Natural killer cell (primary cell): ENCODE measurements at places on chromosomes 16 and 17. TPM values are rescaled to one million over a fixed set of nuclear protein-coding genes. Genes with fewer than 3 reads are reported as not detected.
A peak's percentile ranks its signal among the peaks of the same experiment; 100 is the strongest.

DNA sequence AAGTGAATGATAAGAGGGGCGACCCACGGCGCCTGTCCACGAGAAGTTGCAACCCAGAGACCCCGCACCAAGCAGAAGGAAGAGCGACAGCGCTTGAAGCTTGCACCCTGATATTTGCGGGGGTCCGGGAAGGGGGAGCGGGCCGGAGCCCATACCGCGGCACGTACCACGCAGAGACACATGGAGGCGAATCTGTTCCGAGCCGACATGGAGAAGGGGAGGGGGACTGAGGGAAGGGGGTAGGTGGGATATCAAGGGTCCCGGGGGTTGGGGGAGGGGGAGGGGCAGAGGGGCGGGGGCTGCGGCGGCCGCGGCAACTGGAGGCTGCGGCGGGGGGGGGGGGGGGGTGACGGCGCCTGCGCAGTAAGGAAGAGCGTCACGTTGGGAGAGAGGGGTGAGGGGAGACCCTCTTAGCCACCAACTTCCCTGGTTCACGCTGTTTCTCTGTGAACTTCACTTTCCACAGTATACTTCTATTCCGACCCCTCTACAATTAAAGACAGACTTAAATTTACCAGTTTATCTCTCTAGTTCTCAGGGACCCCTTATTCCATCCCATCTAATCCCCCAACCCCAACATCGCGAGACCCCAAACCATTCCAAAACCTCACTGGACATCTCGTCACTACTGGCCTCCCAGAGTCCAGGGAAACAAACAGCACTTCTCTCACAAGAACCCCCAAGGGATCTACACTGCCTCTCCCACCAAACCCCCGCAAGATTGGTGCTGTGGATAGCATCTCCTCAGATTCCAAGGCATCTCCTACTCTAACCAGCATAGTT lies 8.0 kb downstream of the DLG4 start:
- DNase-seq, result no peak
- H3K4me3 ChIP-seq, result no peak overlapping the region
- no peaks in the 10 kb centered on the region for H3K27me3 ChIP-seq

- H3K4me3 ChIP-seq, result peak within 1 kb of the TSS; percentile 81
- no peaks in the 10 kb centered on the region for H3K27me3 ChIP-seq
- DNase-seq, result peak; percentile 91
- peak within 1 kb of the TSS; percentile 98 for H3K27ac ChIP-seq
Observed at GRCh38 chr17:76737676-76738467, at the start of gene MFSD11. Gene MFSD11, plus strand, starts transcription at chr17:76738119. Its CDS starts 234 bp downstream, at chr17:76738353.

DNA sequence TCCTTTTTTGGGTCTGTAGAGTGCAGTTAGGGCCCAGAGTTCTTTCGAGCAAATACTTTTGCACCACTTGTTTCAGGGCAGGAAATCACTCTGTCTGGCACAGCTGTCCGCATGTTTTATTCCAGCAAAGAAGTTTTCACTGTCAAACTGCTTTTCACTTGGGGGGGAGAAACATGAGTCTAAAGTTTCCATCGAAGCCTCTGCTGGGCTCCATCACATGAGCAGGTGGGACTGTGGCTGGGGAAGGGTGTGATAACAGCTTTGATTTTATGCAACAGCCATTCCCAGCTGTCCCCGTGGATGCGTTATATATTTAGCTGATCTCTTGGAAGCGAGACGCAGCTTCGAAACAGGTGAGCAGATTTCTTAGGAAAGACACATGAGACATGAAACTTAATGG lies 288.6 kb downstream of the SNX29 start:
- no peak for DNase-seq
- no peaks in the 10 kb centered on the region for H3K27me3 ChIP-seq
- H3K36me3 ChIP-seq, result no peaks in the 10 kb centered on the region
- no peak overlapping the region for H3K4me3 ChIP-seq

GRCh38 chr17:39674702-39675389 lies 6.6 kb downstream of the PNMT start:
- H3K27me3 ChIP-seq, result peaks cover 3% of the 10 kb centered on the region
- H3K36me3 ChIP-seq, result no peaks in the 10 kb centered on the region

DNA sequence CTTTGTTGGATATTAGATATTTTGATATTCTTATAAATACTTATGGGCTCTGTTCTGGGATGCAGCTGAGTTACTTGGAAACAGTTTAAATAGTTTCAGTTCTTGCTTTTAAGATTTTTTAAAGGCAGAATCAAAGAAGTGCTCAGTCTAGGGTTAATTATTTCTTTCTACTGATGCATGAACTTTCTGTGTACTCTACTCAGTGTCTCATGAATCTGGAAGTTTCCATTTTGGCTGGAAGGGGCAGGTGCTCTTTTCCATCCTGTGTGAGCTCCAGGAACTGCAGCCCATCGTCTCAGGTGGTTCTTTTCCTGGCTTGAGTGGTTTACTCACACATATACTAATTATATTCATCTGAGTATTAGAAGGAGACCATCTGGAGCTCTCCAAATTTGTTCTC lies 61.1 kb upstream of the CPHXL start:
- DNase-seq, result no peak
- no peak overlapping the region for H3K27ac ChIP-seq
- no peak overlapping the region for H3K4me3 ChIP-seq
- peaks cover 3% of the 10 kb centered on the region for H3K27me3 ChIP-seq
- H3K36me3 ChIP-seq, result no peaks in the 10 kb centered on the region

GRCh38 chr17:34725008-34725407 lies 145.6 kb downstream of the TMEM132E start:
- H3K27me3 ChIP-seq, result no peaks in the 10 kb centered on the region
- DNase-seq, result no peak
- H3K27ac ChIP-seq, result no peak overlapping the region
- no peak overlapping the region for H3K4me3 ChIP-seq
- H3K36me3 ChIP-seq, result no peaks in the 10 kb centered on the region
- H3K4me1 ChIP-seq, result no peaks in the 10 kb centered on the region

DNA sequence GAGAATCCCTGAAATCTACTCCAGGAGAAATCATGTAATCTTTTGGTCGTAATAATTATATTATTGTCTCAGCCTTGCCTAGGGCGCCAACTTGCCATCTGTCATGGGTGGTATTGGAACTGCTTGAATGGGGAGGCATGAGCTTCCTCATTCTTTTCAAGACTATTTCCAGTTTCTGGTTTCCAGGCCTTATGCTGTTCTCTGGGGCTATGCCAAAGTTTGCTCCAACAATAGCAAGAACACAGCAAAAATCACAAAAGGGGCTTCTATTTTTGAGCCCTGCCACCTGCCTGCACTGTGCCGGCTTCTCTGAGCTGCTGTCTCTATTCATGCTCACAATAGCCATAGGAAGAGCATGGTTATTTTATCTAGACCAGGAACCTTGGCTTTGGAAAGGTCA lies 111.7 kb downstream of the SPECC1 start:
- no peaks in the 10 kb centered on the region for H3K4me1 ChIP-seq
- DNase-seq, result no peak
- H3K27ac ChIP-seq, result no peak overlapping the region
- H3K36me3 ChIP-seq, result peaks cover 3% of the 10 kb centered on the region

GRCh38 chr16:11129378-11129781 lies 126.6 kb downstream of the SOCS1 start:
- peaks cover 9% of the 10 kb centered on the region for H3K36me3 ChIP-seq
- no peak overlapping the region for H3K27ac ChIP-seq
- peaks cover 14% of the 10 kb centered on the region for H3K4me1 ChIP-seq
- no peaks in the 10 kb centered on the region for H3K27me3 ChIP-seq
- no peak for DNase-seq

- H3K27ac ChIP-seq, result peak overlapping the region; percentile 74
- peaks cover 60% of the 10 kb centered on the region for H3K4me1 ChIP-seq
- peak; percentile 74 for DNase-seq
- H3K36me3 ChIP-seq, result no peaks in the 10 kb centered on the region
Observed at GRCh38 chr17:78890498-78890897, 12.5 kb downstream of the CEP295NL start.

DNA sequence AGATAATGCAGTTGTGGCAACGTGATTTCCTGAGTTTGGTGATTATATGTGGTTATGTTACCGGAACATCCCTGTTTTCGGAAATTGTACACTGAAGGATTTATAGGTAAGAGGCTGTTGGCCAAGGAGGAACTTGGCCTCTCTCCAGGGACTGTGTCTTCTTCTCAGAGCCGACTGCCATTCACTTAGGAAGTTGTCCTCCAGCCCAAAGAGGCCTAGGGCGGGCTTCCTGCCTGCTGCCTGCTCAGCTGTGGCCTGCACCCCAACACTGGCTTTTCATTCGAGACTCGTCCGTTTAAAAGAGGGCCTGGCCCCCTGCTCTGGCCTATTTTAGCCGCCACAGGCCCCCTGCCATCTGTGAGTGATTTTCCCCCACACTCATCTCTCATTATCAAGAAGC lies 64.3 kb downstream of the ZDHHC7 start:
- no peaks in the 10 kb centered on the region for H3K36me3 ChIP-seq
- no peaks in the 10 kb centered on the region for H3K27me3 ChIP-seq
- no peak for DNase-seq
- H3K27ac ChIP-seq, result no peak overlapping the region

DNA sequence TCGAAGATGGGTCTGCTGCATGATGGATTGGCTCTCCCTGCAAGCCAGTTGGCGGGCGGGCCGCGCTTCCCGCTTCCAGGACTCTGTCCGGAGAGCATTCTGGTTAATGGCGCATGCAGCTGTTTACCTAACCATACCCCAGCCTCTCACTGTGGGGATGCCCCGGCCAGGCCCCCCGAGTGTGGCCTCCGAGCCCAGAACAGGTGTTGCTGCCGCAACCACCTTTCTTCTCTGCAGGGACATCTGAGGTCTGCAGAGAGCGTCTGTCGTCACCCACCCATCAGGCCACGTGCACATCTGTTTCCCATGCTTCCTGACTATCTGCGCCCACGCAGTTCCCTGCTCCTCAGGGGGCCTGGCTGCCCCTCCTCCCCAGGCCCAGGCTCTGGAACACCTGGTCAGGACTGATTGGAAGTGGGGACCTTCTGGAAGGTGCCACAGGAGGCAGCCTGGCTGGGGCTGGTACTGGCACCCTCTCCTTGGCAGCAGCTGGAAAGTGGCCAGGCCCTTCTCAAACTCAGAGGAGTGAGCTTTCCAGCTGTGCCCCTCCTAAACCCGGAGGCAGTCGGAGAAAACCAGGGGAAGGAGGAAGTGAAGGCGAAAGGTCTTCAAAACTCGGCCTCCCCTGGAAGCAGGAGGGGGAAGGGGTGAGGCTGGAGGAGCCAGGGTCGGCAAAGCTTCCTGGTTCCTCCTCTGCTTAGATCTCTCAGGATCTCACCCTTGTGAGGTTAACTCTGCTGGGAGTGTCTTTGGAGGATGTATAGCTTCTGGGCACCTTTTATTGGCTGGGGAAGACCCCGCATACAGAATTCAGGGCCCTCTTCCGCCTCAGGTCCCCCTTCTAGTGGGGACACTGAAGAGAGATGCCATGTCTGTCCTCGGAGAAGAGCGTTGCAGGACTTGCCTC lies 64.5 kb upstream of the CIBAR2 start:
- no peaks in the 10 kb centered on the region for H3K36me3 ChIP-seq
- peaks cover 4% of the 10 kb centered on the region for H3K27me3 ChIP-seq
- DNase-seq, result no peak
- no peak overlapping the region for H3K4me3 ChIP-seq

GRCh38 chr16:86680162-86680561 lies 101.8 kb downstream of the FOXL1 start:
- H3K4me3 ChIP-seq, result no peak overlapping the region
- H3K4me1 ChIP-seq, result no peaks in the 10 kb centered on the region

- no peak overlapping the region for H3K4me3 ChIP-seq
- no peak for DNase-seq
- no peak overlapping the region for H3K27ac ChIP-seq
- no peaks in the 10 kb centered on the region for H3K4me1 ChIP-seq
Observed at GRCh38 chr17:27669850-27670249, 38.9 kb downstream of the LGALS9 start.

DNA sequence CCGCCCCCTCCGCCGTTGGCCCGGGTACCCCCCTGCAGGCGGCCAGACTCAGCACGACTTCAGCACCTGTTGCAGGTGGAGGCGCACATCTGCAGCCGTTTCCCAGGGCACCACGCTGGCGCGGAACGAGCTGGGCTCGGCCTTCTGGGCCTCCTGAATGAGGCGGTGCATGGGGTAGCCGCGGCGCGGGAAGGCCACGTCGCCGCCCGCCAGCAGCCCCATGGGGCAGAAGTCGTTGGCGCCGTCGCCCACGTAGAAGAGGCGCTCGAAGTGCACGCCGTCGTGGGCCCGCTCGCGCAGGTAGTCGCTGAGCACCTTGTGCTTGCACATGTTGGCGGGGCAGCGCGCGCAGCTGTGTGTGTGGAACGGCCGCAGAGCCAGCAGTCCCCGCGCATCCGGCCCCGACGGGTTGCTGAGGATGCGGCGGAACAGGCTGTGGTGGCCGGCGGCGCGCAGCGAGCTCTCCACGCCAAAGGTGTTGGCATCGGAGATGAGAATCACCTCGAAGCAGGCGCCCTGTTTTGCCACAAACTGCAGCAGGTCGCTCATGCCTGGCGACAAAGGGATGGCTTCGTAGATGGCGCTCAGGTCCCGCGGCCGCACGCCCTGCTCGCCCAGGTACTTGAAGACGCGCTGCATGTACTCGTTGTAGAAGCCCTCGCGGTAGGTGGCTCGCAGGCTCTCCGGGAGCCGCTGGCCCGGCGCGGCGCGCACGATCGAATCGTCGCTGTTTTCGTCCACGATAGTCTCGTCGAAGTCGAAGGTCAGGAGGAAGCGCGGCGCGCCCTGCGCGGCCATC lies 6.2 kb downstream of the PHOSPHO1 start:
- peaks cover 80% of the 10 kb centered on the region for H3K4me1 ChIP-seq
- DNase-seq, result peak; percentile 76
- peak overlapping the region; percentile 32 for H3K4me3 ChIP-seq
- H3K27me3 ChIP-seq, result no peaks in the 10 kb centered on the region
- peaks cover 25% of the 10 kb centered on the region for H3K36me3 ChIP-seq

DNA sequence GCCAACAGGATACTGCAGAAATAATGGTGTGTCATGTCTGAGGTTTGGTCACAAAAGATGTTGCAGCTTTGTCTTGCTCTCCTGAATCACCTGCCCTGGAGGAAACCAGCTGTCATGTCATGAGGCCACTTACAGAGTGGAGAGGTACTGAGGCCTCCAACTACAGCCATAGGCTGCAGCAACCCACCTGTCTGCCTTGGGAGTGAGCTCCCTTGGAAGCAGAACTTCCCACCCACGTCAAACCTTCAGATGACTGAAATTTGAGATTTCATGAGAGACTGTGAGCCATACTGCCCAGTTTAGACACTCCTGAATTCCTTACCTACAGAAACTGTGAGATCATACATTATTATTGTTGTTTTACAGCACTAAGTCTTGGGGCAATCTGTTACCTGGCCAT lies 475.9 kb downstream of the HS3ST3B1 start:
- no peak overlapping the region for H3K27ac ChIP-seq
- no peaks in the 10 kb centered on the region for H3K27me3 ChIP-seq
- no peak overlapping the region for H3K4me3 ChIP-seq
- no peak for DNase-seq
- no peaks in the 10 kb centered on the region for H3K36me3 ChIP-seq
- H3K4me1 ChIP-seq, result no peaks in the 10 kb centered on the region

TBC1D3B gene
- total RNA-seq, result 4.3 TPM

TXNDC11 gene
- total RNA-seq, result 68.9 TPM

FAHD1 gene
- 5.3 TPM for total RNA-seq

HS3ST3A1 gene
- total RNA-seq, result 2.5 TPM

P2RX5 gene
- 9.2 TPM for total RNA-seq

FBXW10 gene
- total RNA-seq, result not detected

KRT10 gene
- 23.6 TPM for total RNA-seq

SLFN13 gene
- 85.9 TPM for total RNA-seq

TBC1D28 gene
- not detected for total RNA-seq

TUFM gene
- 118 TPM for total RNA-seq

FA2H gene
- not detected for total RNA-seq
